ENCODE measurements at places on chromosomes 12 and 14.

- no peak for DNase-seq
Measured at GRCh38 chr12:53070877-53071492, 8.2 kb downstream of the SPRYD3 start.

DNA sequence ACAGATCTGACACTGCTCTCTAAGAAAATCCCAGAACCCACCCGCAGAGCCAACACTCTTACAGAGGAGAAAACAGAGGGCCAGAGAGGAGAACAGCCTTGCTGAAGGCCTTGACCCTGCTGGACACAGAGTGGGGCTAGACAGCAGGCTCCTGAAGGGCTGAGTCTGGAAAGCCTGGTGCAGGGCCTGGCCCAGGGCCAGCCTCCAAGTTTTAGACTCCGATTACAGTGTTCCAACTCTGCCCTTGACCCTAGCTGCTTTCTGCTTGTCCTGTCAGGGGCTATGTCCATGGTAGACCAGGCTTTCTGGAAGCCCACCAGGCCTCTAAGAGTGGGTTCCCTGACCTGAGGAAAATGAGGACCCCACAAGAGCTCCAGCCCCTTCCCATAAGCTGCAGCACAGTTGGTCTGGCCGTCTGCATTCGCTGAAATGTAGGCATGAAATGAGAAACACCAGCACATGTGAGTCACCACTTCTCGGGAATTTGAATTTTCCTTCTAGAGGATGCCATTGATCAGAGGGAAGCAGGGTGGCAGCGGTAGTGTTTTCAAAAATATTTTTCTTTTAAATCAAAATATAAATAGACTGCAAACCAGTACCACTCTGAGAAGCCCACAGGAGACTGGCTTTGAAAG lies 154.4 kb downstream of the CALM1 start:
- no peak for DNase-seq

- DNase-seq = no peak
Measured at GRCh38 chr12:4331221-4331620, 10.2 kb downstream of the TIGAR start.

DNA sequence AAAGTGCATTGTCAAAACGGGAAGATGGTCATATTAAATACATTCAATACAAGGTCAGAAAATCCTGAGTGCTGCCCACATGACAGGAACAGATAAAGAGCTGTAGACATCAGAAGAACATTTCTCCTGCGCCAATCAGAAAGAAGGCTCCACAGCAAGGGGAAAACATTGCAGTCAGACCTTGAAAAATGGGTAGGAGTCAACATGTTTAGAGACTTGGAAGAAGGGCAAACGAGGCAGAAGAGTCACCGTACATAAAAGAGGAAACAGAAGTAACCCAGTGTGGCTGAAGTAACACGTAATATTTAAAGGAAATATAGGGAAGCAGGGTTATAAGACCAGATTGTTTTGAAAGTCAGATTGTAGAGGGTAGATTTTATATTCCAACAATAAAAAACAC lies 11.9 kb downstream of the SPPL3 start:
- no peak for DNase-seq

DNA sequence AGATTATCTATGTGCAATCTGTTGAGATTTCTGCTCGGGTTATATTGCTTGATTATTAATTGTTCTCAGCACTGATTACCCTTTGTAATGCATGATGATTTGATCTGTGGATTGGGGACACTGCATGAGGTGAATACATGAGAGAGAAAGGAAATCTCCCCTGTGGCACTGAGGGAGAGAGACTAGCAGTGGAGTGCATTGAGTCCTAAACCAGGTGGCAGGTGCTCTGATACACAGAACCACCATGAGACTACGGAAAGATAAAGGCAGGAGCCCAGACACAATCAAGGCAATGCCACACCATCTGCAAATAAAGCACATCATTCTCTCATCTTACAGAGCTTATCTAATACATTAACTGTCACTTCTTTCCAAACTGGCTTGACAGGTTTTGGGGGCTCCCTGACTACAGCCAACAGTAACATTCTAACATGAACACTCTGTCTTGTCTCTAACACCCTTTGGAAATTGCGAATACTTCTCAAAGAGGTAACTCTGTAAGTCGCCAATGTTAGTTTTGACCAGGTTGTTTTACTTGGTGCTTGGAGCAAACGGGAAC lies 37.6 kb upstream of the TSPAN8 start:
- DNase-seq = no peak

GRCh38 chr14:36654794-36655381 lies 6.8 kb upstream of the PAX9 start:
- DNase-seq = no peak

- no peak for DNase-seq
Measured at GRCh38 chr14:77006132-77006531, 22.4 kb downstream of the IRF2BPL start.

DNA sequence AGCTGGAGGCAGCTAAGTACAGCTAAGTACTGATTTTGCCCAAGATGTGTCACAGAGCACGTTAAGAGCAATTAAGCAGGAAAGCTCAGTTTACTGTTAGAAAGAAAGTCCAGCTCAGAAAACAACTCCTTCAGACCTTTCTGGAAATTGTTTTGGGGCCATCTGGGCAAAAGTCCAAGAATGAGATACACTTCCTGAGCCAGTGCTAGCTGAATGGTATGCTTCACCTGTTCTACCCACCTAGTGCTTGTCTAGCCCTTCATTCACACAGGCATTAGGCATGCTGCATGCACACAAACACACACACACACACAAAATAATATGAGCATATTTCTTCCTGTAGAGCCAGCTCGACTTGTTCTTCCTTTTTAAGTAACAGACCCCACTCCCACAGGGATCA lies 6.6 kb upstream of the IKZF4 start:
- no peak for DNase-seq

DNA sequence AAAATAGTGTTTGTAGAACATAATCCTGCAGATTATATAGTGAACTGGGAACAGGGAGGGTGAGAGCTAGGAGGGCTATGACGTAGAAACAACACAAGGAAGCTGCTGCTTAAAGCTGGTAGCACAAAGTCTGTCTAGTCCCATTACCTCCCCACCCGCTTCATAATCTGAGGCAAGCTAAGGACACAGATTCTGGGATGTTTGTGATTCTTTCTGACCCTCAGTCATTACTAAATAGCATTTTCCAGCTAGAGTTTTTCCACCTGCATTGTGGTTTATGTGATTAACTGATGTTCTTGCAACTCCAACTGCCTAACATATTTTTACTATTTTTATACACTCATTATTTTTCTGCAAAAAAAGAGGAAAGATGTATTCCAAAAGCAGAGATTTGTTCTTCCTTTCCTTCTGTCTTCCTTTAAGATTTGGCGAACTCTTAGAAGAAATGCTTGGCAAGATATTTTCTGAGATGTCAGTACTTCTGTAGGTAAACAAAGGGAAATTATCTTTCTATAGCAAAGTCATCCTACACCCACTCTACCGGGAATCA lies 293.2 kb upstream of the FAR2 start:
- no peak for DNase-seq

- DNase-seq = no peak
Measured at GRCh38 chr14:101246894-101247841, 314.1 kb upstream of the DIO3 start.

GRCh38 chr14:33839193-33840076 lies 111.4 kb downstream of the EGLN3 start:
- peak; percentile 33 for DNase-seq

GRCh38 chr14:65940056-65940735 lies 527.7 kb downstream of the FUT8 start:
- DNase-seq = no peak

DNA sequence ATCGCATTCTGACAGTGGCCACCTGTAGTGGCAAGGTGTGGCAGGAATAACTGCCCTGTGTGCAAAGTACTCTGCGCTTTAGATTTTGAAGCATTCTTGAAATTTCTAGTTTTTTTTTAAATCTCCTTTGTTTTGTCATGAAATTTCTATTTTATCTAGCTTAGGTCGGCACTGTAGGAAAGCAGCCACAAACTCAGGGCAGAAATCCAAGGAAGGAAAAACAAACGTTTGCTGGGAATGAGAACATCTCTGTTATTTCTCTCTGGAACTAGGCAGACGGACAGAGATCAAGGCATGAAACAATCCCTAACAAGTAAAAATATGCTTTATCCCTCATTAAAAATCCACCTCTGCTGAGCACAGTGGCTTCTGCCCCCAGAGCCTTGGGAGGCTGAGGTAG lies 1.3 kb upstream of the NR2C1 start:
- no peak for DNase-seq

DNA sequence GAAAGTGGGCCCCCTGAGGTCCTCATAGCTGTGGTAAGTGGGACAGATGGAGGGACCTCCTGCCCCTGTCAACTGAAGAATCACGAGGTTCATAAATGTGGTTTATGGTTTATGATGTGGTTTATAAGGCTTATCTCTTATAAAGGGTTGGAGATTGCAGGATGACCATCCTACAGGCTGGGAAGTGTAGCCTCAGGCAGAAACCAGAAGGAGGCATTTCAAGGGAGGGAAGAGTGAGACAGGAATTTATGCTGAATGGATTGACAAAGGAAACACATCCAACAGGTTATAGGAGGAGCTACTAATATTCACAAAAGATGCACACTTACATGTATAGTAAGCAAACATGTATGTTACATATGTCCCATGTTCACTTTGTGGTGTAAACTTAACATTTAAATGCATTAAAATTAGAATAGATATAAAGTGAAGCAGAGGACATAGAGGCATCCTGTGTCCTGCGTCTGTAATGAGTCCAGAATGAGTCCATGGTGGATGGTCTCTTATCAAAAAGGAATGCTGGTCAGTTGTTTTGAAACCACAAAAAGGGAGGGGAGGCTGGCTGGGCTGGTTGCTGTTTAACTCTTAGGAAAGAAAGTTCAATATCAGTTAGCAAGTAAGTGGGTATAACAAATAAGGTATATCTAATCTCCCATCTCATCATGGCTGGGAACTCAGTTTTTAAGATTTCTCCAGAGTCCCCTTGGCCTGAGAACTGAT lies 149.0 kb upstream of the RMST start:
- DNase-seq = no peak

DNA sequence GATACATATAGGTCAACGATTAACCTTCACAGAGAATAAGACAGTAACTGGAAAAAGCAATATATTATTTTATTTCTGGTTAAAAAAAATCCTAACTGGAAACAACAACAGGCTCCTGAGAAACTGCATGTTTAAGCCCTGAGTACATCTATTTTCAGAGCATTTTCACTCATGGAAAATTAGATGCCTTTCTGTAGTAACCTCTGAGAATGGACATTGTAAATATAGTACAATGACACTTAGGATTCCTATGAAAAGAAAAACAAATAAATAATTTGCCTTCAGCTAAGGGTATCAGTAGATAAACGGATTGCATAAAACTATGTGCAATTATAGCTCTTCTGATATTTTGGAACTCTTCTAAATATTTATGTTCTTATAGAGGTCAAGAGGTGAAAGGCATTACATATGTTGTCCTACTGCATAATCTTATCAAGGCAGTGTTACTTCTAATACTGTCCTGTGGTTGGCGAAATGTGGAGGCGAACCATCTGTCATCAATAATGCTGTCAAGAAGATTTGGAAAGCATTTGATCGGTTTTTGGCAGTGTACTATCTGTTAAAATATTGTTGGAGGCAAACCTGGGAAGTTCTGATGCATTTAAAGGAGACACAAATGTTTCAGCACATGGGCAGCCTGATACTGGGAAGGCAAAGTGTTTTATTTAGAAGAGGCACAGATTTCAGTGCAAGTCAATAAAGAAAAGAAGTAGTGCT lies 381.8 kb downstream of the BTG1 start:
- DNase-seq = no peak

GRCh38 chr12:83451189-83451588 lies 764.5 kb downstream of the TMTC2 start:
- no peak for DNase-seq

- DNase-seq = no peak
Measured at GRCh38 chr12:26425587-26426260, 230.4 kb downstream of the SSPN start.
